Activated CD8-positive, alpha-beta memory T cell treated with anti-CD3 and anti-CD28 coated beads for 4 hours (primary cell): ENCODE measurements at places on chromosomes 4 and X.

GRCh38 chr4:95256108-95256835 is 292.5 kb downstream of the UNC5C start:
- DNase-seq, result no peak

DNA sequence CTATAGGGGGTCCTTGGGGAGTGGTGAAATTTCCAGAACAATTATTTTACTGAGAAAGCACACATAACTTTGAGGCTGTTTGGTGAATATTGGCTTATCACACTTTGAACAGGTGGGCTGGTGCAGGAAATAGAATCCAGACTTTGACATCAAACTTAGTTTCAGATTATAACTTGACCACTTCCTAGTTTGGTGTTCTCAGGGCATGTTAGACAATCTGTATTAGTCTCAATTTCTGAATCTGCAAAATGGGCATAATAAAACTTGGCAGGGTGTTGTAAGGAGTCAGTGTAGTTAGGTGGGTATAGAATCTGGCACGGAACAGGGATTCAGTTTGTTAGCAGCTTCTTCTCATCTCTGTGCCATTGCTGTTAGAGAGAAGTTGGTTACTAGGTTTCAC is 43.3 kb upstream of the MBNL3 start:
- DNase-seq, result no peak

DNA sequence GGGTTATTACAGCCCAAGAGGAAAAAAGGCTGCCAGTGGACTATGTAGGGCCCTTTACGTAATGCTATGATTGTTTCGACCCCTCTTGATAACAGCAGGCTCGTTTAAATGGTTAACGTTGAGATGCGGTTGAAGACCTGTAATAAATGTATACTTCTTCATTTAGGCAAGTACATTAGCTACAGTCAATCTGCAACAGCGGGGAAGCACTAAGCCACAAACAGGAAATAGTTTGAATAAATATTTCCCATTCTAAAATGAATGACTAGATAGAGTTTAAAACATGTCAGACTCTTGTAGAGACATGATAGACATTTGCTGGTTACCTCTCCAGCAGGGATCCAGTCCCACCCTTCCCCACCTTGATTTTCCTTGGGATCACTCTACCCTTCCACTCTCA is 38.1 kb upstream of the STIM2 start:
- no peak for DNase-seq

DNA sequence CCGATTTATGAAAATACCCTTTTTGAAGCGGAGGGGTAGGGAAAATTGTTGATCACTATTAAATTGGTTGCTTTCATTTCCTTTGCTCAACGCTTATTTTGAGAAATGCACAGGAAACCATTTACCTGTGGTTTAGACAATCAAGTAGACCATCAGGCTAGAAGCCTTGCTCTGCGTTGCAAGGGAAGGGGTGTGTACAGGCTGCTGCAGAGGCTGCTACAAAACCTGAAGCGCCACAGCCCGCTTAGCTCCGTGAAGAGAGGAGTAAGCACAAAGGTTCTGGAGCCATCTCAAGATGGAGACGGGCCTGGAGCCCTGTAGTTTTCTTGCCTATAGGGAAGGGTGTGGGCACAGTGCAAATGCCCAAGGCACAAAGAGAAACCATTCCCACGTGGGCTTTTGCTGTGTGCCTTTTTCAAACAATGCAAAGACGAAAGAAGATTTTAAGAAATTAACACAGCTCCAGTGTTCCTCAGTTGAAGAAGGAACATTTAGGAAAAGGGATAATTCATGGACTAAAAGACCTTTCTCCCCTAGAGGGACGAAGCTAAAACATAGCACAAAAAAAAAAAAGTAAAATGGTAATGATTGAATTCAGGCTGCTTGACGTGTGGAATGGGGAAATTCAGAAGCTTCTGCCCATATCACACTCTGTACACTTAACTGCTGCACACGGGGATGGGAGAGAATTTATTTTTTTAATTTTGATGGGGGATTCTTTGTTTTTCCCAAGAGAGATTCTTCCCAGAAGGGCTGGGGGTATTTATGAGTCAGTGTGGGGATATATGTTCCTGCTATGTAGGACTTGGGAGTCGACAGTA is 3.5 kb downstream of the TMSB4X start:
- DNase-seq, result no peak

DNA sequence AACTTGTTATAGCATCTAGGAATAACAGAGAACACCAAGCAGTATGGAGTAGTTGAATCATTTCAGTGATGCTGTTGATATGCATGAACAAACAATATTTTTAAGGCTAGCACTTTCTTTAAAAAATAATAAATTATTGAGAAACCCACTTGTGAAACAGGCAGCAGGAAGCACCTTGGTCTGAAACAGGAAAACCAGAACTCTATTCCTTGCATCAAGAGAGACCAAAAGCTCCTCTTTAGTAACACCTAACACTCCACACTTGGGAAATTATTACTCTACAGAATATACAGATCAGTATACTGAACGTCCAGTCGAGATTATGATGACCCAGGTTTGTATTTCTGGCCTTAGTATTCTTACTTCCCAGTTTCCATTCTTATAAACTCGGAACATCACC is 129.0 kb downstream of the ARAP2 start:
- DNase-seq, result no peak

GRCh38 chr4:48343035-48343434 is 1.7 kb downstream of the SLAIN2 start:
- no peak for DNase-seq

GRCh38 chrX:46446727-46447378 is 98.4 kb downstream of the ZNF674 start:
- peak; percentile 77 for DNase-seq

DNA sequence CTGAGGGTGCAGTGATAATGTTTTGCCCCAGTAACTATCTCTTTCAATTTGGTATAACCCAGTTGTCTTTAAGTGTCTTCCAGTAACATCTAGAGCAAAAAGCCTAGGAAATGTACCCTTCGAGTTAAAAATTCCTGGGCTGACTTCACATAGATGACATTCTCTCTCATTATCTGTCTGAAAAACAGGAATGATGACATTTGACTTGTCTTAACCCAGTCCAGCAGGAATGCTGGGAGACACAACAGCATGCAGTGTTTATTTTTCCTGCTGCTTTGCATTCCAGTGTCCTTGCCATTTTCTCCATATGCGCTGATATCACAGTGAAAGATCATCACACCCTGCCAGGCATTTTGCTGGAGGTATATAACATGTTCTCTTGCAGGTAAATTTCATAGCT is 130.0 kb downstream of the SOWAHB start:
- DNase-seq, result no peak

DNA sequence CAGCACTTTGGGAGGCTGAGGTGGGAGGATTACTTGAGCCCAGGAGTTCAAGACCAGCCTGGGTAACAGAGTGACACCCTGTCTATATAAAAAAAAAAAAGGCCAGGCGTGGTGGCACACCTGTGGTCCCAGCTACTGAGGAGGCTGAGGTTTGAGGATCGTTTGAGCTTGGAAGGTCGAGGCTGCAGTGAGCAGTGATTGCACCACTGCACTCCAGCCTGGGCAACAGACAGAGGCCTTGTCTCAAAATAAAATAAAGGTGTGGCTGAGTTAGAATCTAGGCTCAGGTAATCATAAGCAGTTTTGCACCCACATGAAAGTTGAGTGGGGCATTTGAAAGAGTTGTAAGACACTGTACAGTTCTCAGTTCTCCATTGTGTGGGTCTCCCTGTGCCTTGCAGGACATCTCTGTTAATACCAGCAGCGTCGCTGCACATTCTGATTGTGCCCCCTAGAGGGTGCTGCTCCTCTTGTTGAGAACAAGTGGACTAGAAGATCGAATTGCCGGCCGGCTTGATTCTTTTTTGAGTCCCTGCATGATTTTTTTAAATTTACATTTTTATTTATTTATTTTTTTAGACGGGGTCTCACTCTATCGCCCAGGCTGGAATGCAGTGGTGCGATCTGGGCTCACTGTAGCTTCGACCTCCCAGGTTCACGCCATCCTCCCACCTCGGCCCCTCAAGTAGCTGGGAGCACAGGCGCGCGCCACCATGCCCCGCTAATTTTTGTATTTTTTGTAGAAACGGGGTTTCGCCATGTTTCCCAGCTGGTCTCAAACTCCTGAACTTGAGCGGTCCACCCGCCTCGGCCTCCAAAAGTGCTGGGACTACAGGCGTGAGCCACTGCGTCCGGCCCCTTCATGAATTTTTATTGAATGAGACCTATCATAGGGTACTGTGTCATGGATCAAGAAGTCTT is 73.6 kb upstream of the RBMX start:
- peak; percentile 28 for DNase-seq

DNA sequence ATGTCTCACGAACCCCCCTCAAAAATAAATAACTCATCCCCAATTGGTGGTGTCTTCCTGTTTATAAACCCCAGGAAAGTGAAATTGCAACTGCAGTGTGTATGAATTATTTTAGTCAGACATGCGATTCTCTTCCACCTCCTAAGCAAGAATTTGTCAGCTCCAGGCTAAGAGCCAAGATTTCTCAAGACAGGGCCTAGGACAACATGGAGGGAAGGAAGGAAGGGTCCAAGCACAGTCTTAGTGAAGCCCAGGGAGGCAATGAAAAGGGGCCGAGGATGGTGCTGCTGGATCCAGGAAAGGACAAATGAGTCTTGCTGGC is 20.0 kb downstream of the SH3KBP1 start:
- no peak for DNase-seq
